ENCODE measurements at places on chromosomes 5 and 9. TPM values are rescaled to one million over a fixed set of nuclear protein-coding genes. Genes with fewer than 3 reads are reported as not detected.

DNA sequence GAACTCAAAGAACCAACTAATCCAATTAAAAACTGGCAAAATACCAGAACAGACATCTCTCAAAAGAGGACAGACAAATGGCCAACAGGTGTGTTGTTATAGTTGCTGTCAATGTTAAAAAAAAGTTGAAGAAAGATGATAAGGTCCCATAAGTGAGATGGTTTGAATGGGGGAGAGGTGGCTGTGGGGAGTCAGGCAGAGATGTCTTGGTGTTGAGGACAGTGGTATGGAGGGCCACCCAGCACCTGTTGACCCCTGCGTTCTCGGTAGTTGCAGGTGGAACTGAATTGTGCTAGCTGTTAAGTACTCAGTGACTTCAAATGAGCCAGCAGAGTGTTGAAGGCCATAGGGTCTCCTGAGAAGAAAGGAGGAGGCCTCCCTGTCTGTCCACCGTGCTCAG is 55.9 kb upstream of the PITX1 start:
- no peak for DNase-seq

The RPP25L gene
- 44.3 TPM for total RNA-seq

DNA sequence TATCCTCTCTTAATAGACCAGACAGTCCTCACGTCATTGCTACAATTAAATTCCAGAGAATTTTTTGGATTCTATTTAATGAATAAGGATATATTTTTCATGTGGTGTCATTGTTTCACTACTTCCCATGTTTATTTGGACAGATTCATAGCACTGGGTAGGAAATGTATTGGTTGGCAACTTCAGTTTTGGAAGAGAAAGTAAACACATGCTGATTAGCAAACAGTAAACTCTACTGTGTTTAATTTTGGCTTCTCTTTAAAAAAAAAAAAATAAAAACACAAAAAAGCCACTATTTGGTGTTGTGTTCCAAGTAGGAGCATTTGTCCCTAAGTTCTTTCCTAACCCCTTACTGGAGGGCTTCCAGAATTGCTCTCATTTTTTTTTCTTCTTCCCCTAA is 77.3 kb downstream of the NFIB start:
- DNase-seq: no peak

- DNase-seq: no peak
Measured at GRCh38 chr5:79505138-79505537, 8.8 kb downstream of the HOMER1 start.

GRCh38 chr5:103840600-103840999 is 278.0 kb upstream of the NUDT12 start:
- DNase-seq: no peak

The GMCL2 gene
- not detected for total RNA-seq

Measured in heart right ventricle (tissue), 16 donors.